ENCODE measurements at places on chromosomes 6 and 20.

- no peak for DNase-seq
These were observed 25.5 kb downstream of the NPEPL1 start for GRCh38 chr20:58718121-58718563.

- no peak for DNase-seq
These were observed 345.2 kb upstream of the RGS17 start for GRCh38 chr6:153476243-153476642.

GRCh38 chr6:163457637-163458561 lies 43.4 kb downstream of the QKI start:
- DNase-seq, result no peak

GRCh38 chr6:154370545-154370944 lies 13.9 kb upstream of the IPCEF1 start:
- DNase-seq, result no peak

GRCh38 chr6:4518506-4518905 lies 257.7 kb upstream of the CDYL start:
- no peak for DNase-seq

DNA sequence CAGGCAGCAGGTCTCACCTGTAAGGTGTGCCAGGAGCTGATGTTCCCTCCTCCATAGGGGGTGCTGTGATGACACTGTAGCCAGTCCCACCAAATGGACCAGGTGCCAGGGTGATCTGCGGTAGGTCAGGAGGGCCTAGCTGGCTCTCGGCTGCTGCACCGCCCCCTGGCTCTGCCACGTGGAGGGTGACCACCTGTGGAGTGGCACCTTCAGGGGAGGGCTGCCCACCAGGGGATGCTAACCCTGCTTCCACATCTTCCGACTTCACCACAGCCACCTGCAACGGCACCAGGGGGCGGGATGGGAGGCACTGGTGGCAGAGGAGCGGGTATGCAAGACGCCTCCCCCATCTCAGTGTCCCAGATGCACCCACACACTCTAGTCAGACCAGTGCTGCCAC lies 18.3 kb downstream of the ZNF335 start:
- DNase-seq, result no peak

- DNase-seq, result no peak
These were observed 81.5 kb downstream of the ADGRB3 start for GRCh38 chr6:68716620-68717019.

- no peak for DNase-seq
These were observed 5.2 kb upstream of the SLCO4A1 start for GRCh38 chr20:62637110-62637509.

DNA sequence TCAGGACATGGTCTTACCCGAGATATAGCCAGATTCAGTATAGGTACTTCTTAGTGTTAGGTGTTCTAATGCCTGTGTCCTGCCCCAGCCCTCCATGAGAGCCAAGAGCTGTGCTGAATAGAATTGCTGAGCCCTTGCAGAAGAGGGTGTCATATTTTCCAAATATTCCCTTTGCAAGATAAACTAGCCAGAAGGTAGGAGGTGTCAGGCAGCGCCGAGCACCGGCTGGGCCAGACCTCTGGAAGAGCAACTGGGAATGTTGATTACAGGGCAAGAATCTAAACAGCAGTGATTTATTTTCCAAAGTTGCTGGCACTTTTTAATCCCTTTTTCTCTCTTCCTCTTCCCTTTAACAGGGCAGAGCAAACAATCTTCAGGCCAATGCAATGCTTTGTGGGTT lies 37.1 kb upstream of the EZR start:
- no peak for DNase-seq

DNA sequence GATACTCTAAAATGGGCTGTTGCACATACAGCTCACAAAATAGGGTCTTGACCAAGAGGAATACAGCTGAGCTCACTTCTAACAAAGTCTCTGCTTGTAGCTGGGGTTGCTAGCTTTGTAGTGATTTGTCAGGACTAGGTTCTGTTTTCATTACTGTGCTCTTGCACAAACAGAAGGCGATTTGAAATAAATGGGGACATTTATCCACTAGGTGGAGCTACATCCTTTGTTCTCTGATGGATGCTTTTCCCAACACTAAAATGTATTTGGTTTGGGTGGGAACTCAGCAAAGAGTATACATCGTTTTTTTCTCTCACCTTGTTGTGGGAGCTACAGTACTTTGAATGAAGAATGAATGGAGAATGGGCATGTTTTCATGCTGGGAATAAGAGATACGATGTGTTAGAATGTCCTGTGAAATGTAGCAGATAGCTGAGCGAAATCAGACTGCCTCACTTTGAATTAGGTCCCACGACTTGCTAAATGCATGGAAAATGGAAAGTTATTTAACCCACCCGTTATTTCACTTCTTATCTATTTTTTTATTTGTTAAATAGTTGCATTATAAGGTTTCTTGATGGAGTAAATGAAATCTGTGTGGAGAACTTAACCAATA lies 494.7 kb upstream of the MAP3K7 start:
- no peak for DNase-seq

- DNase-seq, result no peak
These were observed 155.7 kb upstream of the CDYL start for GRCh38 chr6:4620284-4621151.

GRCh38 chr20:41304424-41305079 lies 13.0 kb downstream of the ZHX3 start:
- DNase-seq, result no peak

GRCh38 chr6:55512904-55513303 lies 66.1 kb downstream of the HMGCLL1 start:
- DNase-seq, result no peak

DNA sequence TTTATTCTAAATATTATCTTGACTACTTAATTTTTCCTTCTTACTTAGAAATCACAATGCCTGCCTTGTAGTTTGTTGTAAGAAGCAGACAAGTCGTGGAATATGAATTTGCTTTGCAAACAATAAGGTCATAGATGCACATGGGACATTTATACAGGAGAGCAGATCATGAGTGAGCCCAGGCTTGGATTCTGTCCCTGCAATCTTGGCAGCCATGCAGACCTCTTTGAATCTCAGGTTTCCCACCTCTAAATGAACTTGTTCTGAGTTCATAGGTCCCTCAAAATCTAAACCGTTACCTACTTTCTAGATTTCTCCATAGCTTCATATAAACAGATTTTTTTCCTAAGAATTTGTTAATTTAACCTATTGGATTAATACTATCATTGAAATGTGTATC lies 19.5 kb downstream of the KIAA0408 start:
- DNase-seq, result no peak

DNA sequence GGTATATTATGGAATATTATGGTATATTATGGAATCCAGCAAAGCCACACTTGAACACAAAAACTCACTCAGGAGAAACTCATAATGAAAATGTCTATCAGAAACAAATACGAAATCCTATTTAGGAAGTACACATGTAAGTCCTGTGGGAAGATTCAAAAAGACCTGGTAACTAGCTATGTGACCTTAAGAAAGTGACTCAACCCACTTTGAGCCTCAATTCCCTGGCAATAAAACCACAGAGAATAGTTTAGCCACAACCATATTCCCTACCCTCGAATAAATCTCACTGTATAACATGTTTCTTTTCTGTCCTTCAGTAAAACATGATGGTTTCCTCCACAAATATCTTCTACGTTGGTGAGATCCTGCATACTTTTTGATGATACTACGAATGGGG lies 56.4 kb downstream of the ZMYND8 start:
- DNase-seq, result no peak

- no peak for DNase-seq
These were observed 252.0 kb downstream of the SOX4 start for GRCh38 chr6:21845439-21846140.

GRCh38 chr20:11027224-11027623 lies 353.4 kb upstream of the JAG1 start:
- no peak for DNase-seq

GRCh38 chr6:28810659-28811053 lies 113.1 kb downstream of the TRIM27 start:
- DNase-seq, result no peak

DNA sequence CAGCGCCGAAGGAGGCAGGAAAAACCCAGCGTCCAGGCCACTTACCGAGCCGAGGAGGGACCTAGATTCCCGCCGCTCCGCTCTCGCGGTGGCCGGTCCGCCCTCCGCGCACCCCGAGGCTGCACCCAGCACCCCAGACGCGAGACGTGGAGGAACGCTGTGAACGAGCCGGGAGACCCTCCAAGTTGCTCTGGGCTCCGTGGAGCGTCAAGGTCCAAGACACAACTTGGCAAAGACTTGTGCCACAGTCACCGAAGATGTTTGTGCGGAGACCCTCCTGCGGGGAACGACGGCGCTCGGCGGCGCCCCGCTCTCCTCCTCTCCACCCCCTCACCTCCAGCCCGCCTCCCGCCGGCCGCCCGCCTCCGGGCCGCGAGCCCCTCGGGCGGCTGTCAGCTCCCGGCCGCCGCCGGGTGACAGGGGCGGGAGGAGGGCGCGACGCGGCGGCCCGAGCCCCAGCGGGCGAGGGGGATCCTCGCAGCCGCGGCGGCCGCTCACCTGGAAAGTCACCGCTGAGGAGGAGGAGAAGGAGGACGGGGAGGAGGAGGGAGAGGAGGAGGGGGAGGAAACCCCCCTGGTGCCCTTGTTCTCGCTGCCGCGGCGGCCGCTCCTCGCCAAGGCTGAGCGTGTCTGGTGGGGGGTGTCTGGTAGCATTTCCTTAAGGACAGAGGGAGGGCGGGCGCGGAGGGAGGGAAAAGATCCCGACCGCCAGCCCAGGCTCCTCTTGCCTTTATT lies 637 bp upstream of the HIVEP2 start:
- DNase-seq, result peak; percentile 59

DNA sequence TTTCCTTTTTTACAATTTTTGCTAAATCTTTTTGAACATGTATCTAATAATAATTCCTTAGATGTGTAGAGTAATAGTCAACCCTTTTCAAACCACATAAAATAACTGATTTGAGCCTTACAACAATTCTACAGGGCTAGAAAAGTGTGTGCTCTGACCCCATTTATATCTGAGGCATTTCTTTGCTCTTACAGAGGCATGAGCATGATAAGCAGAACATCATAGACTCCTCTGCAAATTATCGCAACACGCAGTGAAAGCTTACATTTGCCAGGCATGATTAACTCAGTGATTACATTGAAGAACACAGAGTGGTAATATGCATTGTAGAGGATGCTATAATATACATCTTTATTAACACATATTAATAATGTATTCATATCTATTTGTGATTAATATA lies 120.4 kb downstream of the SIM1 start:
- no peak for DNase-seq

GRCh38 chr6:82970839-82971238 lies 94.8 kb downstream of the UBE3D start:
- DNase-seq, result no peak

- DNase-seq, result no peak
These were observed 471.7 kb downstream of the CDKAL1 start for GRCh38 chr6:21005816-21006570.

GRCh38 chr6:32943864-32944649 lies 3.2 kb upstream of the HLA-DMB start:
- DNase-seq, result peak; percentile 12

GRCh38 chr20:20344476-20344875 lies 23.4 kb upstream of the INSM1 start:
- no peak for DNase-seq

DNA sequence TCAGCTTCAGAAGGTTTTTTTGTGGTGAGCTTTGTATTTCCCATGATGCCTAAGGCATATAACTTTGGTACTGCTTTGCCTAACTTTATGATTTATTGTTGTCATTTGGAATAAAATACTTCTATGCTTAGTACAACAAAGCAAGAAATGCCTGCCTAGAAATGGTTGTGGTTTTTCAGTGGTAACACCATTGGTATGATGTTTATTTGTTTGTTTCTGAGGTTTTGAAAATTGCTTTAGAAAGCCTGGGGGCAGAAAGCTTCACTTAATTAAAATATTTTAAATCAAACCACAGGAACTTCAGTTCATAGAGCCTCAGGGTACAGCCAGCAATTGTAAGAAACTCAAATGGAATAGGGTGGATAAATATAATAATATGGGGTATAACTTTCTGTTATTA lies 351.2 kb upstream of the MAP3K7 start:
- no peak for DNase-seq

- DNase-seq, result no peak
These were observed 461.0 kb downstream of the TBC1D32 start for GRCh38 chr6:120873125-120873865.

DNA sequence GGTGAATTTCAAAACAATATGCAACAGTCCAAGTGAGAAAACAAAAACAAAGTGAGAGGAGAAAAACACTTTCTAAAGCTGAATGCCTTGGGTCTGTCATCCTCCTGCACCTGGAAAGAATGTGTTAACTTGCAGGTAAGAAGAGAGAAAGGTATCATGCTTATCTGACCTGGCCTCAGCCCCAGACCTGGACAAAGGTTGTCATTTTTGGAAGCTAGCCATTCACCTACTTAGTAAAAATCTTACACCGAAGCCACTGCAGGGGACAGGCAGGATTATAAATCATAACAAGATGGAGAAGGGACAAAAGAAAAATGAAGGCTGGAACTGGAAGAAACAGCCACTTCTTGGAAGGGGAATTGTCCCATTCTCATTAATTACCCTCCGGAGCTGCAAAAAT lies 69.4 kb downstream of the GFOD1 start:
- DNase-seq, result no peak

GRCh38 chr6:150717419-150717818 lies 117.7 kb downstream of the PLEKHG1 start:
- no peak for DNase-seq

- DNase-seq, result no peak
These were observed 26.1 kb upstream of the RIPOR2 start for GRCh38 chr6:24961852-24962251.

GRCh38 chr6:146545581-146545980 lies 1.9 kb downstream of the RAB32 start:
- no peak for DNase-seq

- no peak for DNase-seq
These were observed 28.5 kb upstream of the GFOD1 start for GRCh38 chr6:13515912-13516311.

- no peak for DNase-seq
These were observed 1201.6 kb upstream of the MAP3K7 start for GRCh38 chr6:91788501-91788900.

DNA sequence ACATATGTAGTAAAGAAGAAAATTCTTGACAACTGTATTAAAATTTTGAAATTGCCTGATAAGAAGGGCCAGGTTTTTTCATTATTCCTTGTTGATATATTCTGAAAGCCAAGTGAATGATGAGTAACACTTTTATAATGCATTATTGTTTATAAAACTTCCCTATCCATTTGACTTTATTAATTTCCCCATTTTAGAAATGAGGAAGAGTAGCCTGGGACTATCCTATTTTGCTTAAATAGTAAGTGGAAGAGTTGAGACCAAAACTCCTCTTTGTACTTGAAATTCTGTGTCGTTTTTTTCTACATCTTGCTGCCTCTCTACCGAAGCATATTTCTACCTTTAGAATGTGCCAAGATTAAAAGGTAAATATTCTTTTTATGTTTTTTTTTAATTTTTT lies 39.7 kb downstream of the TRMT11 start:
- DNase-seq, result no peak

DNA sequence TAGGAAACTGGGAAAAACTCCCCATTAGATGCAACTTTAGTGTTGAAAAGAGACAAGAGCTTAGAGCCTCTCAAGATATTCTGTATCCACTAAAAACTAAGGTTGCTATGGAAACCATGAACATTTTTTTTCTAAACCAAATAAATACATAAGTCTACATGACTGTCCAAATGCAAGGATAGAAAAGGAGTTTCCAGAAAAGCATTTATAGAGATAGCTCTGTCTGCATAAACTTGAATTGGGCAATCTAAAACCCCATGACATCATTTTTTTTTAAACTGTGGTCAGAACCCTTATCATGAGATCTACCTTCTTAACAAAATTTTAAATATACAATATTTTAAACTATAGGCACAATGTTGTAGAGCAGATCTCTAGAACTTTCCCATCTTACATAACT lies 36.4 kb upstream of the FAM83B start:
- no peak for DNase-seq

- DNase-seq, result peak; percentile 85
These were observed at the start of gene SESN1 for GRCh38 chr6:109094416-109095035. Gene SESN1 (minus strand): TSS chr6:109094846. CDS start chr6:109094073, 773 bp downstream.
